ENCODE measurements at places on chromosomes 6 and 20.

- no peak for DNase-seq
Measured at GRCh38 chr6:163468738-163469137, 54.2 kb downstream of the QKI start.

- DNase-seq = no peak
Measured at GRCh38 chr20:24795436-24795835, 153.6 kb upstream of the CST7 start.

DNA sequence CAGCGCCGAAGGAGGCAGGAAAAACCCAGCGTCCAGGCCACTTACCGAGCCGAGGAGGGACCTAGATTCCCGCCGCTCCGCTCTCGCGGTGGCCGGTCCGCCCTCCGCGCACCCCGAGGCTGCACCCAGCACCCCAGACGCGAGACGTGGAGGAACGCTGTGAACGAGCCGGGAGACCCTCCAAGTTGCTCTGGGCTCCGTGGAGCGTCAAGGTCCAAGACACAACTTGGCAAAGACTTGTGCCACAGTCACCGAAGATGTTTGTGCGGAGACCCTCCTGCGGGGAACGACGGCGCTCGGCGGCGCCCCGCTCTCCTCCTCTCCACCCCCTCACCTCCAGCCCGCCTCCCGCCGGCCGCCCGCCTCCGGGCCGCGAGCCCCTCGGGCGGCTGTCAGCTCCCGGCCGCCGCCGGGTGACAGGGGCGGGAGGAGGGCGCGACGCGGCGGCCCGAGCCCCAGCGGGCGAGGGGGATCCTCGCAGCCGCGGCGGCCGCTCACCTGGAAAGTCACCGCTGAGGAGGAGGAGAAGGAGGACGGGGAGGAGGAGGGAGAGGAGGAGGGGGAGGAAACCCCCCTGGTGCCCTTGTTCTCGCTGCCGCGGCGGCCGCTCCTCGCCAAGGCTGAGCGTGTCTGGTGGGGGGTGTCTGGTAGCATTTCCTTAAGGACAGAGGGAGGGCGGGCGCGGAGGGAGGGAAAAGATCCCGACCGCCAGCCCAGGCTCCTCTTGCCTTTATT lies 637 bp upstream of the HIVEP2 start:
- DNase-seq = peak; percentile 38

DNA sequence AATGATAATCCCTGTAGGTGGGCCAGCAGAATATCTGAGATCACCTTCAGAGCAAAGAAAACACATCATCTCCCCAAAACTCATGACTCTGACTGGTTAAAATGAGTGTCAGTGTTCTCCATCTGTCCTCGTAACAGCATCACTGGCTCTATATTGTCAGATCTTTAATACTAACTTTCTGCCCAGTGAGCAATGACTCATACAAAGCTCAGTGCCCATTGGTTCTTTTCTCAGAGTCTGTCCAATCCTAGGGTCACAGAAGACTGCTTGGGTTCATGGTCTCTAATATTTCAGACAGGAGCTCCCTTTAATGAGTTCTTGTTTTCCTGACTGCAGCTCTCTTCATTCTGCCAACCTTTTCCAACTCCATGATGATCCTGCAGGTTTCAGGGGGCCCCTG lies 36.4 kb downstream of the HLA-DPB1 start:
- peak; percentile 95 for DNase-seq

DNA sequence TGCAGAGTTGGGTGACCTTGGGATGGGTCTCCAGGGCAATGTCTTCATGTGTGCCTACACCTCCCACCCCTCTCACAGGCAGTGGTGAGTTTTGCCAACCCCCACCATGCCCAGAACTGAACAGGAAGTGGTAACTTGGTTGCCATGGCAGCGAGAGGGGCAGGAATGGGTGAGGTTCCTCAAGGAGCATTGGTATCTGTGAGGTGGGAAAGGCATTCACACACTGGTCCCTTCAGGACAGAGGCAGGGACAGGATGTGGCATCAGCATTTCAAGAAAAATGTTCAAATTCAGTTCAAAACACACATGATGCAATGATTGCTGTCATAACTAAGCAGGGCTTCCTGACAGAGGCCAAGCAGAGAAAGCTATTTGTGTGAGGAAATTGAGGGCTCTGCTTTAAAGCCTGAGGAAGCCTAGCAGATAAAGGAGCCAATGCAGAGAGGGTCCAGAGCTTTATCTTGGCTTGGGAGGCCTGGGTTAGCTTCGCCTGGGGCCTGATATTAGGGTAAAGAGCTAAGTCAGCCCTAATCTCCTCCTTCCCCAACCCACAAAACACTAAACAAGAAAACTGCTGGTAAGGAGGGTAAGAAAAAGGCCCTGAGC lies 551 bp downstream of the TREML2 start:
- no peak for DNase-seq

DNA sequence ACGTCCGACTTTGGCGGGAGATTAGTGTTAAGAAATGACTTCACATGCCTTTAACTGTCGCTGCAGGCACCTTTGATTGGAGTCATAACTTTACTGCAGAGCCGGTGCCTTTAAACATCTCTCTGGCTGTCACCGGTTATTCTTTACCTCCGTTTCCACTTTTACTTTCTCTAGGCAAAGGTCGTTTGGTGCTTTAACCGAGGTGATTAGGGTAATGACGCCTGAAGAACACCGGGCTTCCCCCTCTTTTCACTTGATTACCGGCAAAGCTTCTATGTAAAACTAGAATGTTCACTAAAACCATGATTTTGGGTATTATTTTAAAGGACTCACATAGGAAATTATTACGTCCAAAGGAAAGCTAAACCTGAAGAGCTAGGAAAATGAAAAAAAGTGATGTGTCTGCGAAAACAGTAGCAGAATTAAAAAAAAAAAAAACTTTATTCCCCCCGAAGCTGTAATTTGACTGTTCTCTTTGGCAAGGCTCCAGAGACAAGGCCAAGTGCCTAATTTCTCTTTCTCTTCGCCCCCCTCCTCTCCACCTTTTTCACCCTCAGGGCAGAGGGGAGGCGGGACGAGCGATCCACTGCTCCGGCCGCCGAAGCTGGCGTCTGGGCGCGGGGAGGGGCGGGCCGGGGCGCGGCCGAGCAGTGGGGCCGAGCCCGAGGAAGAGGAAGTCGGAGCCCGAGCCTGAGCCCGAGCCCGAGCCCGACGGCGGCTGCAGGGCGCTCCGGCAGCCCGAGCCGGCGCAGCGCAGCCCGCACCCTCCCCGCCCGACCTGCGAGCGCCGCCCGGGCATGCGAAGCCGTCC lies at the start of gene PLEKHG1:
Gene PLEKHG1 (plus strand): TSS at position 687 of the 811 bp plus-strand sequence. CDS start 133,797 bp downstream, outside the sequence.
- no peak for DNase-seq

- DNase-seq = no peak
Measured at GRCh38 chr6:120981835-120982234, 352.4 kb downstream of the TBC1D32 start.

GRCh38 chr20:26135325-26136110 lies 438.9 kb upstream of the ZNF337 start:
- DNase-seq = no peak

DNA sequence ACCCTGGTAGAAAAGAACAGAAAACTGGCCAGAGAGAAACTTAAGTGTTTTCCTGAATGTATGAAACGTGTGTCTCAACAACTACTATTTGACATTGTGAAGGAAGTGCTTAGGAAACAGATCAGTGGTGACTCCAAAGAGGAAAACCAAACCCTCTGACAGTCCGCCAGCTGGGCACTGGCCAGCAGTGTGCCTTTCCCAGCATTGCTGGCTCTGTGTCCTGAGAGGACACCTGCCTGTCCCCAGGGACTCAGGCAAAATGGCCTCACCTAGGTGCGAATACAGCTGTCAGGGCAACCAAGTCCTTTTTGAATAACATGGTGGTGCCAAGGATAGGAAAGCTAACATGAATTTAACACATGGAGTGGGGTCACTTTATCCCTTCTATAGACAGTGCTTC lies 72.5 kb downstream of the NDUFAF5 start:
- peak; percentile 70 for DNase-seq

DNA sequence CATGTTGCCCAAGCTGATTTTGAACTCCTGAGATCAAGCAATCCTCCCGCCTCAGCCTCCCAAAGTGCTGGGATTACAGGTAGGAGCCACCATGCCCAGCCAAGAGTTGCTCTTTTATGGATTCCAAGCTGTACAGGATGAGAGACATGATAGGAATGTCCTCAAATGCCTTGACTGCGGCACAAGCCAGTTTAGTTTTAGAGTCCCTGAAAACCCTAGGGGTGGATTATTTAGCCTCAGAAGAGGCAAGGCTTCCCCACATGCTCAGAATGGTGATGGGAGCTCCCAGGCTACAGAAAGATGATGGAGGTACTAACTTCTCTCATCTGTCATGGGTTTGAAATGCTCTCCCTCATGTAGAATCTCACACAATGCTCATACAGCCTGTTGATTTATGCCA lies 280.5 kb upstream of the PRND start:
- DNase-seq = no peak

DNA sequence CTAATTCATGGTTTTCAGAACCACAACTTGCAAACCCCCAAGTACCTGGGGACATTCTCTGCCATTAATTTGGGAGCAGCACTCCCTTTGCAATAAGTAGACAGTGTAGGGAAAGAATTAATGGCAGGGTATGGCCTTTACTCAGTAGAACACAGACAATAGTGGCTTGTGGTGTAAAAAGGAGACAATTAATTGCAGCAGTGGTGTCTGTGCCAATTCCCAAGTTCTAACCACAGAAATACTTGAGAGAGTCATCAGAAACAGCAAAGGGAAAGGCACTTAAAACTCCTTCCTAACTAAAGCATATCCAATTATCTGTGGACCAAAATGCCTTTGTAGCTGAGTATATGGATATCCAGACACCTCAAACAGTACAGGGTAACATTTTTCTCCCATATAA lies 257.6 kb upstream of the POU3F2 start:
- DNase-seq = no peak

DNA sequence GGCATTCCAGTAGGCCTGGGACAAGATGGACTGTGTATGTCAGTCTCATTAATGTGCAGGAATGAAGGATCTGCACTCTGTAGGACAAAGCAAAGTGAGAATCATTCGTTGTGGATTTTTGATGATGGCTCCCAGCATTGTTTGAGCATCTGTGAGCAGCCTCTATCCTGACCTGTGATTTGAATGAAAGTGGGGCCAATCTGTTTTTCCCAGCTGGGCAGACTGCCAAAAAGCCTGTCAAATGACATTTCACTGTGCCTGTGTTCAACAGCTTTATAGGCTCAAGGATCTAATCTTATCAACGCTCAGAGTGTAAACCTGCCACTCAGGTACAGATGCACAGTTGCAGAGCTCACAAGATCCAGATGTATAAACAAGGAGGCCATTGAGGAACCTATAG lies 86.7 kb upstream of the SYNDIG1 start:
- peak; percentile 86 for DNase-seq

GRCh38 chr20:62701161-62702012 lies 7.2 kb upstream of the NTSR1 start:
- DNase-seq = no peak

DNA sequence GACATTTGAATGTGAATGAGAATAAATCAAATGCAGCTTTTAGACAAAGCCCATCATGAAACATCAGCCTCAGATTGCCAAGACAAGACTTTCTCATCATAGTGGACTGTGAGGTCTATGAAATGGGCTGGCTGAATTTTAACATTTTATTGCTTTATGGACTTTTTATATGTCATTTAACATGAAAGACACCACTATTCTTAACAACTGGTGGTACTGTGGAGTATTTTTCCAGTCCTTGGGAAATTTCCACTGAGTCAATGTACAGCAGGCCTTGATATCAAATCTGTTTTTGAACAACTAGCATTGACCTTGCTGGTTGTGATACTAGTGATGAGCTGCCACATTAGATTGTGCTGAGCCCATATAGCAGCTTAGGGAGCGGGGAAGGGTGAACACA lies 326.6 kb upstream of the CITED2 start:
- no peak for DNase-seq

DNA sequence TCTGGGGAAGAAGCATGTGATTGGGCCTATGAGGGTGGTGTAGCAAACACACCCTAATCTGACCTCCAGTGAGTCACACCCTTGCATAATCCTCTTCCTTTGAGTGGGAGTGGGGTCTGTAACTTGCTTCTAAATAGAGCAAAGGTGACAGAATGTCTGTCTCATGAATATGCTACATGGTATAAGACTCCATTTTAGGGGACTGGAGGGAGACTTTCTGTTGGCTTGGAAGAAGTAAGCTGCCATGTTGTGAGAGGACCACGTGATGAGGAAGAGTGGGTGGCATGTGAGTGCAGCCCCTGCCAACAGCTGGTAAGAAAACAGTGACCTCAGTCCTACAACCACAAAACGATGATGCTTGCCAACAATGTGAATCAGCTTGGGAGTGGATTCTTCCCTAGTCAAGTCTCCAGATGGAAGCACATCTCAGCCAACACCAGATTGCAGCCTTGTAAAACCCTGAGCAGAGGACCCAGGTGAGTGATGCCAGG lies 3.7 kb downstream of the AK9 start:
- no peak for DNase-seq

- no peak for DNase-seq
Measured at GRCh38 chr20:24136659-24137246, 148.2 kb upstream of the GGTLC1 start.

- no peak for DNase-seq
Measured at GRCh38 chr6:12555267-12555666, 161.3 kb upstream of the PHACTR1 start.

- no peak for DNase-seq
Measured at GRCh38 chr6:169851641-169852503, 100.5 kb downstream of the ERMARD start.

GRCh38 chr20:64109831-64110391 lies 2.5 kb upstream of the NPBWR2 start:
- no peak for DNase-seq

DNA sequence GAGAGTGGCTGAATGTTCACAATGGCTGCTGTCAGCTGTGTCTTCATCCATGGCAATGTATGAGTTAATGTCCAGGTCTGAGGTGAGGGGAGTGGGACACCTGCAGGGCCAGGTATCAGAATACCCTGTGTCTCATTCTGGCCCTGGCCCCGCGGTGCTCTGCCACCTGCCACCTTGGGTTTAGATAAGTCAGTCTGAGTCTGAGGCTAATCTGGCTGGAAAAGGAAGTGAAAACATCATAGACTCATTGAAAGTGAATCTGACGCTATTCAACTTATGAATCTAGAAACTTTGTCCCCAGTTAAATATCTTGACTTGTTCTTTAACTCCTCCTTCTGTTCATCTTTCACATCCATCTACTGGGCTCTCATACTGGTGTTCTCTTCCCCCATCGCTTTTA lies 267.1 kb upstream of the JAG1 start:
- no peak for DNase-seq

GRCh38 chr6:48134246-48134645 lies 23.2 kb upstream of the PTCHD4 start:
- no peak for DNase-seq
